ENCODE measurements at places on chromosomes 7 and 10. TPM values are rescaled to one million over a fixed set of nuclear protein-coding genes. Genes with fewer than 3 reads are reported as not detected.

Gene SPDYE2B
- not detected for total RNA-seq

Gene LRIT1
- not detected for total RNA-seq

Gene BET1
- total RNA-seq = 20.6 TPM

Gene HSPA12A
- total RNA-seq = 1.5 TPM

Gene GRID2IP
- not detected for total RNA-seq

Gene TMEM196
- total RNA-seq = not detected
